Suppressor macrophage treated with lipopolysaccharide for 1 hour (primary cell): ENCODE measurements at places on chromosomes 6 and 20.

GRCh38 chr6:157795841-157796240, 27.2 kb upstream of the SNX9 start:
- DNase-seq: peak; percentile 38

- DNase-seq: peak; percentile 95
These were observed 4.6 kb upstream of the REV3L start for GRCh38 chr6:111487661-111488060.

- DNase-seq: peak; percentile 67
These were observed 61.9 kb upstream of the ELOVL5 start for GRCh38 chr6:53410508-53411258.

DNA sequence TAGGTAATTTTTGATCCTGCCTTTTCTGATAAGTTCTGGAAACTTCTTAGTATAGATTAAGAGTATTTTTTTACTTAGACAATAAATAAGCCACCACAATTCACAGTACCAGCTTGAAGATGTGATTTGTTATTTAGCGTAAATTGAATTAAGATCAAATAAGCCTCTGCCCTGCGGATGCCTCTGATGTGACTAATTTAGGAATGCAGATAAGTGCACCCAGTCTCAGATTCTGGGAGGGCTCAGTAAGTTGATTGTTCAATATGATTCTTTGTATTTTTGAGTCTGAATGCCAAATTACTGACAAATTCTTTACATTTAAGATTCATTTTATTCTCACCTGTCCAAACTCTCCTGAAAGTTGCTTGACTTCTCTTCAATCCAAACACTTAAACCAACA, 147.5 kb downstream of the THBS2 start:
- no peak for DNase-seq

- DNase-seq: peak; percentile 51
These were observed 81.6 kb upstream of the PREP start for GRCh38 chr6:105484238-105485161.
